Stimulated activated CD8-positive, alpha-beta memory T cell treated with anti-CD3 and anti-CD28 coated beads, Interleukin-7, amount 100 ng/mL, for 4 hours (primary cell): ENCODE measurements at places on chromosomes 11 and 22.

DNA sequence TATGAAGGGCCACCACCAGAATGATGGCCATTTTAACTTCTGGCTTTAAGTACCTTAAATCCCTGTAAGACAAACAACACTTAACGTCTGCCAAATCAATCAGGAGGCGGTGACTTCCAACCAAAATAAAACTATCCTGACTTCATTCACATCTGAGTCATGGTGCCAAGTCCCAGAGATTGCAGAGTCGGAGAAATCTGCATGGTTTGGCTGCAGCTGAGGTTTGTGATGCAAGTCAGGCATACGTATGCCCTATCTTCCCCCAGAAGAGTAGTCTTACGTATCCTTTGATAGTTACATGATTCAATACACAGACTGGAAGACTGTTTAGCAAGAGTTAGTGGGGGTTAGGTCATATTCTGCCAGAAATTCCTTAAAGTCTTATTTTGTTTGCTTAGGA lies 1.7 kb upstream of the GAB2 start:
- no peak for DNase-seq

GRCh38 chr11:128310676-128311445 lies 276.5 kb downstream of the ETS1 start:
- DNase-seq: no peak

GRCh38 chr11:124085997-124086846 lies 29.0 kb upstream of the VWA5A start:
- no peak for DNase-seq

DNA sequence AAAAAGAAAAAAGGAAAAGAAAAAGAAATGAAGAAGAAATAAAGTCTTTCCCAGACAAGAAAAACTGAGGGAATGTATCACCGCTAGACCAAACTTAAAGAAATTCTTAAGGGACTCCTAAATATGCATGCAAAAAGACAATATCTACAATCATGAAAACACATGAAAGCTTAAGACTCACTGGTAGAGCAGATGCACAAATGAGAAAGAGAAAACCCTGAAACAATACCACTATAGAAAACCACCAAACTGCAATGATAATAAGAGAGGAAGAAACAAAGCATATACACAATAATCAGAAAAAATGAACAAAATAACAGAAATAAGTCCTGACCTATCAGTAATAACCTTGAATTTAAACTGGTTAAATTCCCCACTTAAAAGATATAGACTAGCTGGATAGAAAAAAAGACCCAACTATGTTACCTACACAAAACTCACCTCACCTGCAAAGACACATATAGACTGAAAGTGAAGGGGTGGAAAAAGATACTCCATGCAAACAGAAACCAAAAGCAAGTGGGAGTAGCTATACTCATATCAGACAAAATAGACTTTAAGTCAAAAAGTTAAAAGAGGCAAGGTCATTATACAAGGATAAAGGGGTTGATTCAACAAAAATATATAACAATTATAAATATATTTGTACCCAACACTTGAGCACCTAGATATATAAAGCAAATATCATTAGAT lies 61.3 kb upstream of the NARS2 start:
- DNase-seq: no peak
